Renal pelvis (tissue), 12 donors: ENCODE measurements at places on chromosomes 13 and 19.

DNA sequence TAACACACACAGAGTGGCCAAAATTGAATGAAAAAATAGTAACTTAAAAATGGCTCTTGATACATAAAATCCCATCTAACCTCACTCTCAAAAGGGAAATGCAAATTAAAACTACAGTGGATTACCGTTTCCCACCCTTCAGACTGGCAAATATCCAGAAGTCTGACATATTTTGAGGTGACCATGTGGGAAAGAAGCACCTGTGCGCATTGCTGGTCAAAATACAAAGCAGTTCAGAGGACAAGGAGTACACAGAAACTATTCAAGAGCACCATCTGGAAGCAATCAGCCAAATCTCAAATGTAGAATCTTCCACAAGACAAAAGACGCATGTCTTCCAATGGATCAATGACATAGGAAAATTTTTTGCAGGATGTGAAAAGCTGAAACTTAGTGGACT, 23.2 kb downstream of the NALCN start:
- no peak for DNase-seq

- no peak for DNase-seq
Measured at GRCh38 chr19:31450696-31451095, 101.5 kb upstream of the TSHZ3 start.

DNA sequence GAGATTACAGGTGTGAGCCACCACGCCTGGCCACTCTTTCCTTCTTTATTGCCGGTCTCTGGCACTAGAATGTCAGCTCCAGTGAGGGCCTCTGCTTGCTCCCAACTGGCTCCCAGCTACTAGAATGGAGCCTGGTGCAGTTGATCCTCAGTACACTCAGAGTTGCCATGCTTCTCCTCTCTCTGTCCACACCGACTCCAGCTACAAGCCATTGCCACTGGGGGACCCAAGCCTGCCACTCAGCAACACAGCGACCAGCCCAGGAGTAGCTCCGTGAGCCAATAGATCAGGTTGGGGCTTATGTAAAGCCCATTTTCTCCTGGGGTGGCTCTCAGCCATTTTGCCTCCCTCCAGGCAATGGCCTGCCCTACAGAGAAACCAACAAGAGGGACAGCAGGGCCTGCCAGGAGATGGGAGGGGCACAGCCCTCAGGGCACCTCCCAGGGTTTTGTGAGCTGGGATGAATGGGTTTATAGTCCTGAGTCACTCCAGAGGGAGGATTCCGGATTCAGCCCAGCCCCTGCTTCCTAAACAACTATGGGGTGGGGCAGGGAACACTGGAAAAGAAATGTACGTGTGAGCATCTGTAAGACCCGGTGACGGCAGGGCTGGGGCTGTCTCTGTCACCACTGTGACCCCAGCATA, 36.5 kb downstream of the OPA3 start:
- no peak for DNase-seq

DNA sequence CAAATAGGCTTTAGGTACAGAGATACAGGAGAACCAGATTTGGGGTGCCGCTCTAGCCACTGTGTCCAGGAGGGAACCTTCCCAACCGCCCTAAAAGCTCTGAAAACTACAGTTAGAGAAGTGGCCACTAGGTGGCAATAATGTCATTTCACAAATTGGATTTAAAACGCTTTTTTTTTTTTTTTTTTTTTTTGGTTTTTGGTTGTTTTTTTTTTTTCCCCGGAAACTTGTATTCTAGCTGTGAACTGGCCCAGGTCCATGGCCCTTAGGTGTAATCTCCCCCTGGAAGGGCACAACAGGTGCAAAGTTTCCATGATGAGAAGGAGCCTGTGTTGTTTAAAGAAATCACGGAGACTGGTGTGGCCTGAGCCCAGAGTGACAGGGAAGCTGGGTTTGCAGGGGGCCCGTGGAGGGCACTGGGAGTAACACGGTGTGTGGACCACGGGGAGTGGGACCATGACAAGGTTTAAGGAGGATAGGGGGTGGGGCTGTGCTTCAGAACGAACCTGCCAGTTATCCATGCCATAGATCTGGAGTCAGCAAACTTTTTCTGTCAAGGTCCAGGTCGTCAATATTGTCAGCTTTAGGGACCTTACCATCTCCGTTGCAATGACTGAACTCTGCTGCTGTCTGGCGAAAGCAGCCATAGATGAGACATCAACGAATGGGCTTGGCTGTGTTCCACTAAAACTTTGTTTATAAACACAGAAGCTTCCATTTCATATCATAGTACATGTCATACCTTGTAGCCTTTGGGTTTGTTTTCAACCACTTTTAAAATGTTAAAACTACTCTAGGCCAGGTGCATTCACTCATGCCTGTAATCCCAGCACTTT, 10.1 kb downstream of the OR1I1 start:
- DNase-seq = peak; percentile 83

DNA sequence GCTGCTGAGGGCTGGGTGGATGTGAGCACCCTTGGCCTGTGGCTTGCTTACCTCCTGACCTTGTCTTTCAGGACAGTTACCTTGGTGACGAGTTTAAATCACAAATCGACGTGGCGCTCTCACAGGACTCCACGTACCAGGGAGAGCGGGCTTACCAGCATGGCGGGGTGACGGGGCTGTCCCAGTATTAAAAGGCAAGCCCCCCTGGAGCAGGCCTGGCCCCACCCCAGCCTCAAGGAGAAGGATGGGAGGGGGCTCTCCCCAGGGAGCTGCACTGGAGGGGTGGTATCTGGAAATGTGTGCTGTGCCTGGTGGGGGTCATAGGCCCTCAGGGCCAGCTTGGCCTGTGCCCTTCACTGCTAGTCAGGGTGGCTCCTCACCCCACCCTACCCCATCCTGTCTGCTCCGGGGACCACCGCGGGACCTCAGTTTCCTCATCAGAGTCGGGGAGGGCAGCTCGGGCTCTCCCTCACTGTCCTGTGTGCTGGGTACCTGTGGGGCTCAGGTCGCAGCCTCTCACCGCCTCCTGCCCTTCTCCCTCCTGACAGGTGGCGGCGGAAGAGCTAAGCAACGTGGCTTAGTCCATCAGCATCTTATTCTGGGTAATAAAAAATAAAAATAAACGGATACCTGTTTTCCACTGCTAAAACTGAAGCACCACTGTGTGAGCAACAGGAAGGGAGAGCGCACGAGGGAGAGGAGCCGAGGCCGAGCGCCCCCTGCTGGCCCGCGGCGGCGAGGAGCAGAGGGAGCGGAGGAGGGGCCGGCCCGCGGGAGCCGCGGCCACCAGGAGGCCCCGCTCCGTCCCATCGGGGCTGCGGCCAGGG, 29.8 kb downstream of the CERS1 start:
- DNase-seq = no peak

DNA sequence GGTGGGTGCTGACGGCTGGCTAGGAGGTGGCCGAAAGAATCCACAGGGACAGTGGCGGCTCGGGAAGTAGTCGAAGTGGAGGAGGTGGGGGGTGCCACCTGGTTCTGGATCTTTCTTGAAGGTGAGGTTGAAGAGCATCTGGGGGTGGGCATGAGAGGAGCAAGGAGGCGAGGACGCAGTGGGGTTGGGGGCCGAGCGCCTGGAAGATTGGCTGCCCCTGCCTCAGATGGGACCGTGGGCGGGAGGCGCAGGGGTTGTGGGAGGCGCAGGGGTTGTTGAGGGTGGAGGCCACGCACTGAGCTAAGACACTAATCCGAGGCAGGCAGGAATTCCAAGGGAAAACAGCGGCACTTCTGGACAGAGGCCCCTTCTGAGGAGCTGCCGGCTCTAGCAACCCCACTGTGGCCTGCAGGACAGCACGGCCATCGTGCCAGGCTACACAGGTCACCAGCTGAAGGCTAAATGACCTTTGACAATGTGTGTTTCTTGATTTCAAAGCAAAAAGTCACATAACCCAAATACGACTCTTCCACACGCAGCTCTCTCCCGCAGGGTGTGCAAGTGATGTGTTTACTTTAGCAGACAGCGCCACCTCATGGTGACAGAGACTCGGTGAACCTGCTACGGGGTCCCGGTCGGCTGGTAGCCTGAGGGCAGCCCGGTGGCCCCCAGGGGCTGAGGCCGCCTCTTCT, 44.1 kb upstream of the RANBP3 start:
- DNase-seq = peak; percentile 85

- no peak for DNase-seq
Measured at GRCh38 chr13:110945928-110946570, 31.2 kb upstream of the ANKRD10 start.

DNA sequence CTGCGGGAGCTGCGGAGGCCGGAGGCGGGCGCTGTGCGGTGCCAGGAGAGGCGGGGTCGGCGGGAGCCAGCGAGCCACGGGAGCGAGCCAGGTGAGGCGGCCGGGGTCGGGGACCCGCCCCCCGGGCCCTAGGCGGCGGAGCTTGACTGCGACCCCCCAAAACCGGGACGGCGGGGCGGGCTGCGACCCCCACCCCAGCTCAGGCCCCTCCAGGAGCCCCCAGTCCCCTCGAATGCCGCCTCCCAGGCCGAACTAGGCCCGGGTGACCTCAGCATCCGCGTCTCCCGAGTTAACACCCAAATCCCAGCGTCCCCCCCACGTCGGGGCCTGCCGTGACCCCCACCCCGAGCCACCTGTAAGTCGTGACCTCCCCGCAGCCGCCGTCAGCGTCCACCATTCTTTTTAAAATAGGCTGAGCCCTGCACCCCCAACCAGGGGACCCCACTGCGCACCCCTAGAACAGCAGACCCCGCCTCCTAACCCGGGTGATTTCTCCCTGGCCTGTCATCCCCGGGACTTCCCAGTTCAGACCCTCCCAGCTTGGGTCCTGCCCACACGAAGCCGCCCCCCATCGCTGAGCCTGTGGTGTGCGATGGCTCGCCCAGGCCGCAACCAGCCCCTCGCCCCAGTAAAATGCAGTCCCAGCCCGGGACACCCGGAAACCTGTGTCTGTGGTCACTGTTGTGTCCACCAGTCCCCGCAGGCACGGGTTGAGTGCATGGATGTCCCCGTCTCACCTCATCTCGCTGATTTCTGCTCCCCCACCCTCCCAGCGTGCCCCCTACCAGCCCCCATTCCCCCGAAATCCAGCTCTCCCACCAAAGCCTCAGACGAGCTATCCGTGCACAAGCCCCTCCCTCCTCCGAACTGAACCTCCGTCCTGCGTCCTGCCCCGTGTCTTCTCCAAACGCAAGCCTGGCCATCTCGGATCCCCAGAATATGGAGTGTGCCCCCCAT, 551 bp downstream of the FZR1 start:
- DNase-seq = no peak

DNA sequence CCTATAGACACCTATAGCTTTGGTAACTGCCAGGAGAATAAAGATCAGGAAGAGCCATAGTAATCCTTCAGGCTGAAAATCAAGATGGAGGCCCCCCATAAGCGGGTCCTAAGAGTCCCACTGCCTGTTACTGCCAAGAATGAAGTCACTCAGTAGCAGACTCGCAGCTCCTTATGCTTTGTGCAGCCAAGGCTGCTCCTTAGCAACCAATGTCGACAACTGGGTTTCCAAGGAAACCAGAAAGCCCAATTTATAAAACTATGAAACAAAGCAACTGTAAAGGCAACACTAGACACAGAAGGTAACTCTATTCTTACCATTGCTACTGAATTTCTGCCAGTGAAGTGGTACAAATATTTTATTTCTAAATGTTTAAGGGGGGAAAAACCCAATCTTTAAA, 56.5 kb downstream of the DCLK1 start:
- no peak for DNase-seq

GRCh38 chr19:27925202-27925601, 1287.7 kb downstream of the UQCRFS1 start:
- no peak for DNase-seq

DNA sequence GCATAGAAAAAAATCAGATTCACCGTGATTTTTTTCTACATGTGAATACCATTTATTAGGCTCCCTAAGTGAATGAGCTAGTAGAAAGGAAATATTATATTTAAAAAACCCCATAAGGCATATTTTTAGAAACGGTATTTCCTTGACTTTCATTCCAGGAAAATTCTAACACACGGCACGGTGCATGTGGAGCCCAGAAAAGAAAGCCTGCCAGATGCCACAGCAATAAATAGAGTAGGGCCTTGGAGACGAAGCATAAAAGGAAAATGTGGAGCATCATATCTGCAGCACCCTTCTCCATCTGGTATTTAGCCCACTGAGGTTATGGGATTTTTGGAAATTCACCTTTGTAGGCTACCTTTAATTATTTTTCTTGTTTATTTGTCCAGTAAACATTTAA, 314.4 kb downstream of the ENOX1 start:
- no peak for DNase-seq

GRCh38 chr19:48814895-48815294, 4.1 kb upstream of the BCAT2 start:
- no peak for DNase-seq

GRCh38 chr13:93951108-93951507, 528.4 kb downstream of the DCT start:
- no peak for DNase-seq

- no peak for DNase-seq
Measured at GRCh38 chr13:42393573-42394360, 121.8 kb downstream of the AKAP11 start.
